NCI-H1436 (cell line): ENCODE measurements at places on chromosomes 7 and 10.

DNA sequence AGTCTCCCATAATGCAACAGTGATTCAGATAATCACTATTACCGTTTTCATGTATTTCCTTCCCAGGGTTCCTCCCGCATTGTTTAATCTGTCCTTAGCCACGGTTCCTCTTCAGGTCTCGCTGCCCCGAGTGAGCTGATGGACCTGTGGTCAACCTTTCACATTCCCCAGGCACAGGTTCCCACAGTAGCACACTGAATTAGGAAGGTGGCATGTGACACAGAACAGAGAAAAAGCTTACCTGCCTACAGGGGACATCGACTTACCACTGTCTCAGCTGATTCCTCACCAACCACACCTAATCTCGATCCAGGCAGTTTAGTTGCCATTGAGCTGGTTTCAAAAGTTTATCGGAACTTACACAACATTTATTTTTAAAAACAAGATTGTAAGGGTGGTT, 72.2 kb downstream of the MTURN start:
- no peak for DNase-seq

DNA sequence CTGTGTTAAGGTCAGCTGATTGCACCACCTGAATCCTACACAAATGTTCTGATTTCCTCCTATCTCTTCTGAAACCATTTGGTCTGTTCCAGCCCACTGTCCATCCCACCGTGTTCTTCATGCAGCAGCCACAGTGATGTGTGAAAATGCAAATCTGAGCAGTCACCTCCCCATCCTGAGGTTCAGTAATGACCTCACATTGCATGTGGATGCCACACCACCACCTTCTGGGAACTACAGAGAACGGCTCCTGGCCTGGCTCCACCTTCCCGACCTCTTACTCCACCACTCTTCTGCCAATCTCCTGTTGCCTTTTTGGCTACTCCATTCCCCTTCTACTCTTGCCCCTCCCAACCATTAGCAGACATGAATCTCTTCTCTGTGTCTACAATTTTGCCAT, 244.4 kb downstream of the TNS3 start:
- no peak for DNase-seq

DNA sequence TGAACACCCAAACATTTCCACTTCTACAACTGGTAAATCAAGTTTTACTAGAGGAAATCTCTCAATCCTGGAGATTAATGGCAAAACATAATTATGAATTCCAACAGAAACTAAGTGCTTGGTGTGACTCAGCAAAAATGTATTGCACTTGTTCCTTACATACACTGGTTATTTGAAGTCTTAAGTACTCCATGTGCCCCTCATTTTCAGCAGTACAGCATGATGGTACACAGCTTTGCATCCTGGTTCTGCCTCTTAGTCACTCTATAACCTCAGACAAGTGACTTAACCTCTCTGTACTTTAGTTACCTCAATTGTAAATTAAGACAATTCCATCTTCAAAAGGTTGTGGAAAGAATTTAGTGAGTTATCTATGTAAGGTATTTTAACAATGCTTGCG, 12.9 kb downstream of the SLC16A12 start:
- DNase-seq: no peak

DNA sequence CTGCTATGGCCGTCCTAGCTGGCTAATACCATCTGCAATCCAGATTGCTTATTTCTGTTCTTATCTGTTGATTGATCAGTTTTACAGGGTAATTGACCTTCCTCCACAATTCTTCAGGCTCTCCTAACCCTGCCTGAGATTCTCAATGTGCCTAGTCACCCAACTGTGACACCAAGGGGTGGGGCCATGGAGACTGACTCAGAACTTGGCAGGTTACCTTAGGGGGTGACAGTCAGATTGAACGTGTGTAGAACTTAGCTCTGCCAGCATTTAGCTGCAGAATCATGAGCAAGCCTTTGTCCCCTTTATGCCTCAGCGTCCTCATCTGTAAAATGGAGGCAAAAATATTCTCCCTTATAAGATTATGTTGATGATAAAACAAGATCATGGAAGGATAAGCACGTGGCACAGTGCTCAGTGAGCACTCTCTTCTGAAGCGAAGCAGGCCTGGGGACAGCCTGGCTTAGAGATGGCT, 19.1 kb upstream of the LEP start:
- no peak for DNase-seq

- DNase-seq: no peak
Observed at GRCh38 chr7:115009139-115009538, 87.2 kb downstream of the MDFIC start.

DNA sequence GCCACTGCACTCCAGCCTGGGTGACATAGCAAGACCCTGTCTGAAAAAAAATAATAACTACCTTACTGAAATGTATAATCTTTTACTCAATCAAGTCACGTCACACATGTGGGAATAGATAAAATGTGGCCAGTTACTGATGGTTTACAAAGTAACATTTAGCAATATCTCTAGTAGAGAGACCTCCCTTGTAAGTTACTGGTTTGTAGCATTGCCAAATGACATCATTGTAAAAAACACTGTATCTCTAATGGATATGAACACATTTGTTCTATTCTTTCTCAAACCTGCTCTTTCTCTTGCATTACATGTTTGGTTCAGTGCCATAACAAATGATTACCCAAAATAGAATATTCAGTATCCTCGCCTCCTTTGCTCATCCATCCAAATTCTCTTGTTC, 18.8 kb downstream of the TET1 start:
- no peak for DNase-seq

DNA sequence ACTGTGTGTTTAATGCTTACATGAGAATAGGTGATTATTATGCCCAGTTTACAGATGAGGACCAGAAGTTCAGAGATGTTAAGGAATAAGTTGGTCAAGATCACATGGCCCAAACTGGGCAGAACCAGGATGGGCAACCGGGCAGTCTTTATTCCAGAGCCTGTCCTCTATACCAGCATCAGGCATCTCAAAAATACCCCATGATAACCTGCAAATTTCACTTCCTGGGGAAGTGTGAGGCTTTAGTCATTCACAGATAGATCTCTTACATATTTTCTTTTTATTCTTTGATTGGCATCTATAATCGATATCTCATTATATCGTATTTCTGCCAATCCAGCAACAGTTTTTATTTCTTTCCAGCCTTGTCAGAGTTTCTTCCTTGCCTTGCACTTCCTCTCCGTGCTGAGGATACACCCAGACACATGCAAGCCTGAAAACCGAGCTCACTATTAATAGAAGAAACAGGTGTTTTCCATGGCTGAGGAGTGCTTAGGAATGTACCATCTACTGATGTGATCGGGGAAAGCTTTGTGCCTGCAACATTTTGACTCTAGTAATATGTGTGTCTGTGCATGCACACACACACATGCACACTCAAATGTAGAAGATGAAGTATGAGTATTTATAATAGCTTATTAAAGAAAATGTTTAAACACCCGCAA, 82.4 kb downstream of the CREM start:
- no peak for DNase-seq

DNA sequence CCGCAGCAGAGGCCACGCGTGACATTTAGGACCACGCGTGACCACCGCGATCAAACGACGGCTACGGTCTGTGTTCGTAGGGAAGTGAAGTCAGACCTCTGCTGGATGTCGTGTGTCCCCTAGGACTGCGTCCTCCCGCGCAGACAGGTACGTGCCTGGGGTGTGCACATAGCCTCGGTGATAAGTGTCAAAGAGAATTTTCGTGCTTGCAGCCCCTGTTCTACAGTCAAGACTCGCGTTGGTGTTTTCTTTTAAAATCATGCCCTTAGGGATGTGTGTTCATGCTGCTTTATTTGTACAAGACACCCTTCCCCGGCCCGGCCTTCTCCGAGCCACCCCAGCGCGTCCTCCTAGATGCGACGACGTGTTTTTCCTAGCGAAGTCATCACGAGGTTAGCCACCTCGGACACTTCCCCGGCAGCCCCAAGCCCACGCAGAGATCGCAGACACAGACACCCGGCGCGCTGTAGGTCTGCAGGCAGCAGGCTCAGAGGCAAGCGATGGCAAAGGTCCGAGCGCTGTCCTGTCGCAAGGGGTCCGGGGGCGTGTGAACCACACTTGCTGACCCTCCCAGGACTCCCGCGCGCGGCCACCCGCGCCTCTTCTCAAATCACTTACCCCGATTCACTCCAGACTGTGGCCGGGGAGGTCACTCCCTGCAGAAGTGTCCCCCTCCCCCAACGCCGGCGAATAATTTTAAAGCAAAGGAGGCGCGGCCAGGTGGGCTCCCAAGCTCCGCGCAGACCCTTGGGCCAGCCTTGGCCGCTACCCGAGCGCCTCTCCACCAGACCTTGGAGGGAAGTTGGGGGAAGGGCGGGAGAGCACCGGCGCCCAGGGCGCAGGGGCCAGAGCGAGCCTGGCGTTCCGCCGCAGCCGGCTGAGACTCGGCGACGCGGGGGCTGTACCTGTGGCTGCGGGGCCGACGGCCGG, 552 bp downstream of the MKX start:
- no peak for DNase-seq

GRCh38 chr10:82378146-82378545, 503.2 kb downstream of the NRG3 start:
- no peak for DNase-seq

- DNase-seq: no peak
Observed at GRCh38 chr10:31484431-31485135, 165.6 kb downstream of the ZEB1 start.

- no peak for DNase-seq
Observed at GRCh38 chr7:44565795-44566559, 7.7 kb downstream of the DDX56 start.

- DNase-seq: no peak
Observed at GRCh38 chr10:82737549-82737948, 862.6 kb downstream of the NRG3 start.

- no peak for DNase-seq
Observed at GRCh38 chr10:60951272-60951724, 7.3 kb upstream of the RHOBTB1 start.

DNA sequence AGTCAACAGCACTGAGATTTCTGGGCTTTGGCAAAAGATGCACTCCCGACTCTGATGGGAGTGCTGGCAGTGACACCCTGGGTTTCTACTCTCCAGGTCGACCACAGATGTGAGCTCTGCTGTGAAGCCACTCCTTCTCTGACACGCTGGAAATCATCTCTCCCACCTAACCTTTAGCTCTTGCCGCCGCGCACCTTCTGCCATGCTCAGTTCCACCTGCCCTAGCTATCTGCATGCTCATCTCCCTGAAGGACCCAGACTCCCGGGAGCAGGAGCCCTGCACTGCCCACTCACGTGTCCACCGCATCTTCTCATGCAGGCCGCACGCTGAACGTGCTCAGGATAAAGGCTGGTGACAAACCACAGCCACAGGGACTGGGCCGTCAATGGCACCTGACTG, 174.8 kb downstream of the TNS3 start:
- no peak for DNase-seq

DNA sequence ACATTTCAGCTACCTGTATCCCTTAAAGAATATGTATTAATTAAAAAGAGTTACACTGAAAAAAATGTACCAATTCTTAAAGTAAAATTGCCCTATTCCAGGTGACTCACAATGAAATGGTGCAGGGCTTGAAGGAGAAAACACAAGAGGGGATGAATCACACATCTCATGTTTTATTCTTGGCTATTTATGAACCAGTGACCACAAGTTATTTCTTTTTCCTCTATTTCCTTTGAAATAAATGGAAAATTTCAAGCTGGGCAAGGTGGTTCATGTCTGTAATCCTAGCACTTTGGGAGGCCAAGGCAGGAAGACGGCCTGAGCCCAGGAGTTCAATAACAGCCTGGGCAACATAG, 106.8 kb downstream of the UBE2H start:
- no peak for DNase-seq

DNA sequence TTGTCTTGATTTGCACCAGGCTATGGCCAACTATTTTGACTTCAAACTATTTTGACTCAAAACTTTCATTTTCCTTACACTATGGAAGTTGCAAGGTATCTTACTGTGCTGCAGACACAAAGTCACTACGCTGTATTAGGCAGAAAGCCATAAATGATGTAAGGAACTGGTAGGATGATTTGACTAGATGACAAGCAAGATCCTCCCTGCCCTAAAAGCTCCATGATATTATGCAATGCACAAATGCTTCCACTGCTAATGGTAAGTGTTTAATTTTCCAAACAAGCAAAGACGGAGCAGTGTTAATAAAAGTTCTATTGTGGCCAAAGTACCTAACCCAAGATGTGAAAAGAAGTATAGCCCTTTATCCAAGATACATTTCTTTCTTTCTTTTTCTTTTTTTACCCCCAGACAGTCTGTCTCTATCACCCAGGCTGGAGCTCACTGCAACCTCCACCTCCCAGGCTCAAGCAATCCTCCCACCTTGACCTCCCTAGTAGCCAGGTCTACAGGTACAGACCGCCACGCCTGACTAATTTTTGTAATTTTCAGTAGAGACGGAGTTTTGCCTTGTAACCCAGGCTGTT, 98.2 kb downstream of the ANK3 start:
- no peak for DNase-seq

- no peak for DNase-seq
Observed at GRCh38 chr10:129770286-129770685, 193.8 kb downstream of the EBF3 start.

DNA sequence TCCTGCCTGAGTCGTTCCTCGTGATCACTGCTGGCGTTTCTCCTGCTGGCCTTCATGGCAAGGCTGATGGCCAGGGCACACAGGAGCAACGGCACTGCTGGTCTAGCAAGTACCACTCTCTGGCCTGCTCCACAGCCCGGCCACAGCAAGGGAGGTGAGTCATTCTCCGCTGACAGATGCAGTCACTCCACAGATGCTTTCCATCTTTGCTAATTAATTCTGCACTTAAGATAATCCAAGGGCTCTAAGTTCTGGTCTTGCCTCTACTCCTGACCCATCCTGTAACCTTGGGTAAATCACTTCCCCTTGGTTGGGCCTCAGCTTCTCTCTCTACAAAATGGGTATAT, 244.4 kb downstream of the RPS24 start:
- DNase-seq: no peak
